ENCODE measurements at places on chromosomes 7 and 10. TPM values are rescaled to one million over a fixed set of nuclear protein-coding genes. Genes with fewer than 3 reads are reported as not detected.
A peak's percentile ranks its signal among the peaks of the same experiment; 100 is the strongest.

- no peak overlapping the region for H3K27ac ChIP-seq
- peak overlapping the region; percentile 8 for H3K4me3 ChIP-seq
- DNase-seq = no peak
- H3K36me3 ChIP-seq = peaks cover 5% of the 10 kb centered on the region
Measured at GRCh38 chr10:16566202-16566805, 44.6 kb upstream of the C1QL3 start.

DNA sequence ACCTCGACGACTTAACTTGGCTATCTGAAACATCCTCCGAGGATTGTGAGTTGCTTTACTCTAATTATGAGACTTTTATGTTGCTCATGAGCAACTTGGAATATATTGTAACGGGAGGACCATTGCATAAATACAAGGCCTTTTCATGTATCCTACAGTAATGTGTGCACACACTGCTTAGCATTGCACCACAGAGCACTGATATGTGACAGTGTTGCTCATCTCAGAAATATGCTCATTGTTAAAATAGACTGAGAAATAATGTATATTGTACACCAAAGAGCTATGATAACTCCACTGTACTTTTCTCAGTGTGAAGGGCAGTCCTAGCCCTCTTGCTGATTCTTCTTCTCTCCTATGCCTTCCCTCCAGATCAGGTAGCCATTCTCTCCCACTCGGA, 102.8 kb upstream of the CDK13 start:
- H3K36me3 ChIP-seq = no peaks in the 10 kb centered on the region
- no peaks in the 10 kb centered on the region for H3K4me1 ChIP-seq
- no peak overlapping the region for H3K4me3 ChIP-seq
- DNase-seq = no peak

DNA sequence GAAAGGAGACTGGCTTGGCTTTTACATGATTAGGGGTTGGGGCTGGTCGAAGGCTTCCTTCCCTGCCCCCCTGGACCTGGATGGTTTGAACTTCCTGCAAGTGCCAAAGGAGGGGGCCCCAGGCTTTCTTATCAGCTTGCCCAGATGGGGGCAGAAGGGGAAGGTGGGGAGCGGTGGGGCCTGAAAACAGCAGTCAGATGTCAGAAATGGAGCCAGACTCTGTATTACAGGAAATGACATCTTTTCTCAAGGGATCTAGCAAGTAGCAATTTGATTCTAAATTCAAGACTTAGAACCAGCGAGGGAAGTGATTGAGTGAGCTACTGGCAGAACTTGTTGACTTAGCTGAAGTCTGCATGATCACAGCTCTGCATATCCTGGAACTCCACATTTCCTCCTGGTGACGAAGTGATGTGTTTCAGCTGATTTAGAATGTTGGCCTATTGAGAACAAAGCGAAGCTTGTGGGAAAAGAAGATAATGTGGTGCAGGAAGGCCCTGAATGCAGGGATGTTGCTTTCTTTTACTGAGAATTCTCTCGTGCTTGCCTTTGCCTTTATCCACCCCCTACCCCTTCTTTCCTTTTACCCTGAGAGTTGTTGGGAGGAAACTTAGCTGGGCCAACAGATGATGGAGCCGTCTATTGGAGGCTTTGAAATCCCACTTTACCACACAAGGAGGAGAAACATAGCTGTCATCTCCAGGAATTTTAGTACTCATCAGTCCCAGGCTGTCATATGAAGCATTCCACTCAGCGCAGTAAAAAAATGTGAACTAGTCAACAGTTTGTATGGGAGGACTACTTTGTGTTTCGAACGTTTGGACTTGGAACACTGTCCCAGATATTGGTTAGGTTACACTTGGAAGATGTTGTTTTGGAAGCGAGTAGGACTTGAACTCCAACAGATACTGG, 43.2 kb downstream of the CCNY start:
- peaks cover 3% of the 10 kb centered on the region for H3K36me3 ChIP-seq
- no peak for DNase-seq

- no peaks in the 10 kb centered on the region for H3K4me1 ChIP-seq
- no peak overlapping the region for H3K27ac ChIP-seq
Measured at GRCh38 chr7:117116211-117116610, 162.9 kb downstream of the ST7 start.

Gene SH2B2
- total RNA-seq = 1.3 TPM

DNA sequence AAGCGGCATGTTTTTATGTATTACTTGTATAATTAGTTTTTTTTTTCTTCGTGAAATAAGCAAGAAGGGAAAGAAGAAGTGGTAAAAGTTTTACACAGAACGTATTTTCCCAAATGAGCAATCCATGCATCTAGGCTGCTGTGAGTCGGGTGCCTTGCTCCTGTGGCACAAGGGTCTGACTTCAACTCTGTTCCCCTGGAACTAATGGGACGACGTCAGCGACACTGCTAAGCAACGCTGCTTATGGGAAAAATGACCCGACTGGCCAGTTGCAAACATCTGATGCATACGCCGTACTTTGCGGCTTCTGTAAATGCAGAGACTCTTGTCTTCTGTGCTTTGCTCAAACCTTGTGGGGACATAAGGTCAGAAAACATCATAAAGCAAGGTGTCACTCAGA, 66.3 kb downstream of the MPP7 start:
- no peak overlapping the region for H3K4me3 ChIP-seq
- no peak for DNase-seq
- no peaks in the 10 kb centered on the region for H3K4me1 ChIP-seq
- no peaks in the 10 kb centered on the region for H3K36me3 ChIP-seq
- H3K27me3 ChIP-seq = no peaks in the 10 kb centered on the region
- H3K27ac ChIP-seq = no peak overlapping the region

DNA sequence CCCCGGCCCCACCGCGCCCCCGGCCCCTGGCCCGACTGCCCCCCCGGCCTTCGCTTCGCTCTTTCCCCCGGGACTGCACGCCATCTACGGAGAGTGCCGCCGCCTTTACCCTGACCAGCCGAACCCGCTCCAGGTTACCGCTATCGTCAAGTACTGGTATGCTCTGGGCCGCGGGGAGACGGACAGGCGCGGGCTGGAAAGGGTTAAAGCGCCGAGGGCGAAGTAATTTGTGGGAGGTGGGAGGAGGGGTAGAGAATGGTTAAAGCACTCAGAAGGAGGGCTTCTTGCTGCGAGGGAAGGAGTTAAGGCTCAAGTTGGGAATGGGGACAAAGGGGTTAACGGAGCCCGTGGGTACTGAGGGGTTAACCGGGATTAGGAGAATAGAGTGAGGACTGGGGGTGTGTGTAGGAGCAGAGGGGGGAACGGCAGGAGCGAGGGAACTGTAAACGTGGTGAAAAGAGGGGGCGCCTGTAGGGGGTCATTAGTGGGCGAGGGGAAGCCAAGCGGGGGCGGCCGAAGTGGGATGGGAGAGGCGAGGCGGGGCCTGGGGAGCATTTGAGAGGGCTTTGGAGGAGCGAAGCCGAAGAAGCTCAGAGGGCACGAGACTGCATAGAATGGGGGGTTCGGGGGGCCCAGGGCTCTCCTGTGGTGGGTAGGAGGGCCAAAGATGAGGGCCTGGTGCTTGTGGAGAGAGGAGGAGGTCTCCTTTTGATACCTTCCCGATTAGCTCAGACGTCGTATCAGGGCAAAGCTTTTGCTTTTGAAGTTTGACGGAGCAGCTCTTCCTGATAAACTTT, 605 bp downstream of the SUFU start:
- H3K4me1 ChIP-seq = peaks cover 24% of the 10 kb centered on the region
- no peaks in the 10 kb centered on the region for H3K27me3 ChIP-seq
- peak overlapping the region; percentile 78 for H3K27ac ChIP-seq
- DNase-seq = peak; percentile 55

Gene NODAL
- total RNA-seq = not detected

GRCh38 chr7:104480529-104480928, 152.1 kb downstream of the LHFPL3 start:
- no peaks in the 10 kb centered on the region for H3K27me3 ChIP-seq
- H3K4me3 ChIP-seq = no peak overlapping the region
- no peak for DNase-seq
- no peak overlapping the region for H3K27ac ChIP-seq

DNA sequence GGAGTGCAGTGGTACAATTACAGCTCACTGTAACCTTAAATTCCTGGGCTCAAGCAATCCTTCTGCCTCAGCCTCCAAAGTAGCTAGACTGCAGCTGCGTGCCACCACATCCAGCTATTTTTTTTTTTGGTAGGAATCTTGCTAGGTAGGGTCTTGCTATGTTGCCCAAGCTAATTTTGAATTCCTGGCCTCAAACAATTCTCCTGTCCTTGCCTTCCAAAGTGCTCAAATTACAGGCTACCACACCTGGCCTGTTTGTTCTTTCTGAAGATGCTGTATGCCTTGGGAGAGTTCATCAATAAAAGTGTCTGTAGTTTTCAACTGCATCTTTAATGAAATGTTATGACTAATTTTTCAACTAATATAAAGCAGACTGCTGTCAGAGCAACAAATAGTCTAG, 452 bp downstream of the SAMD9 start:
- H3K4me3 ChIP-seq = peak overlapping the region; percentile 89
- peaks cover 40% of the 10 kb centered on the region for H3K4me1 ChIP-seq
- no peaks in the 10 kb centered on the region for H3K27me3 ChIP-seq

DNA sequence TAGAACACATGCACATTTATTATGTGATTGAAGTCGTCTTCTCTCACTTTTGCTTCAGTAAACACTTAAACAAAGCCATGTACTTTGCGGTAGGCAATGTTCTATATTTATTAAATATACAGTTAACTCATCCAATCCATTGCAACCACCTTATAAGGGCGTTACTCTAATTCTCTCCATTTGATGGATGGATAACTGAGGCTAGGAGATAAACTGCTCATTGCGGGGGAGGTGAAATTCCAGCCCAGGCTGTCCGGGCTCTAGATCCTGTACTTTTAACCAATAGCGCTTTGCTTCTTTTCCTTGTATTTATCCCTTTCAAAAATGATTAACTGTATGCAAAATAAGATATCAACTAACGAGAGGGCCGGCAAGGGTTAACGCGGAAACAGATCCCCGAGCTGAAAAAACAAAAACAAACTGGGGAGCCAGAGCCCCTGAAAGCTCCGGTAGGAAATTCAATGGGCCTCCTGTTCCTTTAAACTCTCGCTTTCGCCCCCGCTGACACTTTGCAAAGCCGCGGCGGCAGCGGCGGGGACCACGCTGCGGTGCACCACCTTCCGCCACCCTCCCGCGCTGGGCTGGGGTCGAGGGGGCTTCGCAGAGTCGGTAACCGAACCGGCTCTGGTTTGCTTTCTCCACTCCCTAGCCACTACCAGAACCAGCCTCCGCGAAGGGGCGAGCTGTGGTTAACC, 1.0 kb upstream of the PLXDC2 start:
- H3K4me3 ChIP-seq = no peak overlapping the region
- no peaks in the 10 kb centered on the region for H3K36me3 ChIP-seq
- no peak for DNase-seq
- H3K27ac ChIP-seq = no peak overlapping the region
- H3K4me1 ChIP-seq = peaks cover 2% of the 10 kb centered on the region
- H3K27me3 ChIP-seq = peaks cover 51% of the 10 kb centered on the region

Gene CH25H
- total RNA-seq = not detected

DNA sequence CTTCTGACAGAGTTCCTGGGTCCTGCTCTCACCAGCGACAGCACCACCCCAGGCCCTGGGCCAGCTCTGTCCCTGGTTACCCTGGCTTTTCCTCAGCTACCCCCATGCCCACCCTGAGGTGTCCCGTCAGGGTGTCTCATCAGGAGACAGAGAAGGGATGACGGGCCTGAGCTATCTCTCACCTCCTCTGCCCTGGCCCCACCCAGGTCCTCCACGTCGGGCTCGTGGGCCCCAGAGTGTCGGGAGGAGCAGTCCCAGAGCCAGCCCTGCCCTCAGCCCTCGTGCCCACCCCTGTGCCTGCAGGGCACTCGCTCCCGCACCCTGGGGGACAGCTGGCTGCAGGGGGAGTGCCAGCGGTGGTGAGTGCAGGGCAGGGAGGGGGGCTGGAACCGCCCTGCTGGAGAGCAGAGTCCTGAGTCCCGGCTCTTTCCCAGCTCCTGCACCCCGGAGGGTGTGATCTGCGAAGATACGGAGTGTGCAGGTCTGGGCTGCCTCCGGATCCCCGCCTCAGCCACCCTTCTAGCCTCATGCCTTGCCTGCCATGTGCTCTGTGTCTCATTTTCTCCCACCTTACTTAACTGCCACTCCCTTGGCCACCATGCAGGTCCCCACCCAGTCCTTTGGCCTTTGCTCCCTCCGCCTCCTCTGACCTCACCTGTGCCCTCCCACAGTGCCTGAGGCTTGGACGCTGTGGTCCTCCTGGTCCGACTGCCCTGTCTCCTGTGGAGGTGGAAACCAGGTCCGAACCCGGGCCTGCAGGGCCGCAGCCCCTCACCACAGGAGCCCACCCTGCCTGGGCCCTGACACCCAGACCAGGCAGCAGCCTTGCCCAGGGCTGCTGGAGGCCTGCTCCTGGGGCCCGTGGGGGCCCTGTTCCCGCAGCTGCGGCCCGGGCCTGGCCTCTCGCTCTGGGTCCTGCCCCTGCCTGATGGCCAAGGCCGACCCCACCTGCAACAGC, 16.7 kb upstream of the ZNF862 start:
- no peak for DNase-seq
- no peak overlapping the region for H3K4me3 ChIP-seq
- H3K36me3 ChIP-seq = no peaks in the 10 kb centered on the region
- H3K4me1 ChIP-seq = no peaks in the 10 kb centered on the region
- no peaks in the 10 kb centered on the region for H3K27me3 ChIP-seq

- H3K4me1 ChIP-seq = no peaks in the 10 kb centered on the region
- DNase-seq = no peak
- no peaks in the 10 kb centered on the region for H3K36me3 ChIP-seq
- no peaks in the 10 kb centered on the region for H3K27me3 ChIP-seq
Measured at GRCh38 chr10:25651534-25651933, 282.5 kb upstream of the MYO3A start.

Gene AGBL3
- total RNA-seq = 2.4 TPM

- peak overlapping the region; percentile 53 for H3K4me3 ChIP-seq
- H3K36me3 ChIP-seq = no peaks in the 10 kb centered on the region
- no peak for DNase-seq
- H3K27ac ChIP-seq = peak overlapping the region; percentile 77
Measured at GRCh38 chr7:29956487-29956836, 33.1 kb downstream of the SCRN1 start.

- H3K27ac ChIP-seq = no peak overlapping the region
- no peaks in the 10 kb centered on the region for H3K27me3 ChIP-seq
- H3K4me1 ChIP-seq = peaks cover 3% of the 10 kb centered on the region
- no peak for DNase-seq
- no peak overlapping the region for H3K4me3 ChIP-seq
Measured at GRCh38 chr10:5456563-5456962, 42.8 kb downstream of the CALML5 start.

- H3K4me1 ChIP-seq = peaks cover 18% of the 10 kb centered on the region
- DNase-seq = no peak
- H3K27me3 ChIP-seq = peaks cover 80% of the 10 kb centered on the region
- peaks cover 4% of the 10 kb centered on the region for H3K36me3 ChIP-seq
Measured at GRCh38 chr10:100656454-100656853, 88.9 kb upstream of the PAX2 start.

DNA sequence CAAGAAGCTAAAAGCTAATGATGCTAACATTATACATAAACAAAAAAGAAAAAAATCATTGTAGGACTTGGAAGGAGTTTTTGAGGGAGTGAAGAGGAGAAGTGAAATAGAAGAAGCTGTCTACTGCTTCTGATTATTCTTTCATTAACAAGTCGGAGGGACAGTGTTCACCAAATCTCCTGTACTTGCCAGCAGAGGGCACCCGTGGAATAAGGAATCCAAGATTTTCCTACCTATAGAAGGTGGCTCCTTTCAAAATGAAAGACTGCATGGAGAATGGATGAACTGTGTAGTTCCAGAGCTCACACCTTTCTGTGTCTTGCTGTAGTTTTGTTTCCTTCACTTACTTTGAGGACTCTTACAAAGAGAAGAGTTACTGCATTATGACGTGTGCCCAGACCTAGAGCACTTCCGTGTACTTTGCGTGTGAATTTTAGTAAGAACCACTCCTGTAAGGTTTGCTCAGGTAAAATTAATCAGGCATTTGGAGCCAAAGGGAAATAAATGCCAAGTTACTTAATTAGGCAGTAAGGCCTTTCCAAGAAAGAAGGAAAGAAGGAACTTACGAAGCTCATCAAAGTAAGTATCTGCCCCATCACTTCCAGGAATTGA, 145.1 kb downstream of the SEMA3D start:
- no peaks in the 10 kb centered on the region for H3K36me3 ChIP-seq
- no peak overlapping the region for H3K4me3 ChIP-seq
- DNase-seq = no peak
- no peak overlapping the region for H3K27ac ChIP-seq
